CD4-positive, alpha-beta T cell treated with Interleukin-15 for 4 hours (primary cell): ENCODE measurements at places on chromosomes 2 and 18.

- DNase-seq: no peak
Observed at GRCh38 chr2:213002383-213002782, 149.0 kb downstream of the IKZF2 start.

- no peak for DNase-seq
Observed at GRCh38 chr2:74602586-74603281, 45.4 kb downstream of the M1AP start.

DNA sequence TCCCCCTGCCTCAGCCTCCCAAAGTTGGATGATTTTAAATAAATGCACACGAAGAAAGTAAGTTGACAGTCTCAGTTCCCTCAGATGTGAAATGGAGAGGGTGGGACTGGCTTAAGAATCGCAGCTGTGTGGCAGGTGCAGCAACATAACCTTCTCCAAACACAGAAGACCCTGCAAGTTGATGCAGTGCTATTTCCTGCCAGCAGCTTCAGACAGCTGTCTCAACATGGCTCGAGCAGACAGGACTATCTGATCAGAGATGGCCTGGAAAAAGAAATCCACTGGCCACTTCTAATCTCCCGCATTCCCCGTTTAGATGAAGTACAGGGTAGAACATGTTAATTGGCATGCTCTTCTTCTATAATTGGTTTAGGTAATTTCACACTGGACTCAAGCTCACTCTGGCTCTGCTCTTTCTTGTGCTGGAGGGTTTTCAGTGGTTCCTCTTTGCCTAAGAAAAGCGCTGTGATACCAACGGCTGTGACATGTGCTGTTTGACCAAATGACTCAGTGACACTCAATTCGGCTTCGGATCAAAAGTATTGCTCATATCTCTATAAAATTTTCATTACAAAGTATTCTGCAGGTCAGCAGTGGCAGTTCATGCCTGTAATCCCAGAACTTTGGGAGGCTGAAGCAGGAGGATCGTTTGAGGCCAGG is 40.2 kb downstream of the MYOM1 start:
- no peak for DNase-seq

DNA sequence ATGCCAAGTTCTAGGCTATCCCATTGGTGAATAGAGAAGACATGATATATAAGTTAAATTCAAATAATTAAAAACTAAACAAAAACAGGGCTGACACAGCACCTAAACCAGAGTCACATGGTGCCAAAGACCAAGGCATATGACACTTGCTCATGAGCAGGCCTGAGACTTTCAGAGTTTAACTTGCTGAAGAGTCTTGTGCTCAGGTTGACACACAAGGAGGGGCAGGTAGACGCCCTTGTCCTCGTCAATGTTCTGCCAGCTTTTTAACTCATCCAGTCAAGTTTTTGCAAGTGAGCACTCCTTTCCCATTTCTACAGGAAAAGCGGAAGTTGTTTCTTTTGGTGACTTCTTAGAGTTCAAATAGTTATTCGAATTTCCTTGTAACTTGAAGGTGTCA is 289.7 kb downstream of the CYRIA start:
- no peak for DNase-seq

- no peak for DNase-seq
Observed at GRCh38 chr2:97267411-97268074, 154.6 kb downstream of the ANKRD36 start.

GRCh38 chr2:176088048-176088936 is 4.2 kb upstream of the HOXD13 start:
- DNase-seq: peak; percentile 14

- no peak for DNase-seq
Observed at GRCh38 chr2:229408356-229408755, 137.3 kb upstream of the PID1 start.

- no peak for DNase-seq
Observed at GRCh38 chr2:132736059-132736458, 66.1 kb upstream of the LYPD1 start.

GRCh38 chr18:24658302-24658701 is 197.9 kb downstream of the HRH4 start:
- DNase-seq: no peak

DNA sequence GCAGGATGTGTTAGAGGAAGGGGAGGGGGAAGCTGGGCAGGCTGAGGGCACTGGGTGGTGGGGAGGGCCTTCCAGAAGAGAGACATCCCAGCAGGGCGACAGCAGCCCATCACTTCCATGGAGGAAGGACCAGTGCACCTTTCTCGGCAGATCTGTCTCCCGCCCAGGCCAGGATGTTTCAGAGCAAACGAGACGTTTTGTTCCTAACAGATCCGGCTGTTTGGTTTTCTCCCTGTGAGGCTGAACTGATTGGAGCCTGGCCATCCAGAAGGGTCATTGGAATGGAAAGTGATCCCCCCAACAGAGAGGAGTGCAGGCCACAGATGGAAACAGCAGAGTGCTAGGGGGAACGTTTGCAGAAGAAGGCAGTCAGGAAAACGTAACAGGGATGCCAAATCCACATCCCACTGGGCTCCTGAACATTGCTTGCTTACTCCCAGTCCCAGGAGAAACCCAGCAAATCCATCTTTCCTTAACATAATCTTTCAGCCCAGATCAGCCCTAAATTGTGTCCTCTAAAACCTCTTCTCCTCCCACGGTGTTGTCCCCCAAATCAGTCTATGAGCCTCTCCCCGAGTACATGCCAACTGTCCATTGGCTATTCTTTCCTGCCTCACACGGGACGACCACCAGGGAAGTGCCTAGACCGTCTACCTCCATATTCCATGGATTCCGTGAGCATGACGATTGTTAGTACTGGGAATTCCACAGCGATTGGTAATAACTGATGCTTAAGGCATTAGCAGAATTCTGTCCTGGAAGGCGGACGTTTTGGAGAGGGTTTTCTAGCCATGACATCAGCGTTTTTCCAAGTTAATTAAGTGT is 126.8 kb downstream of the SEPTIN10 start:
- DNase-seq: no peak

DNA sequence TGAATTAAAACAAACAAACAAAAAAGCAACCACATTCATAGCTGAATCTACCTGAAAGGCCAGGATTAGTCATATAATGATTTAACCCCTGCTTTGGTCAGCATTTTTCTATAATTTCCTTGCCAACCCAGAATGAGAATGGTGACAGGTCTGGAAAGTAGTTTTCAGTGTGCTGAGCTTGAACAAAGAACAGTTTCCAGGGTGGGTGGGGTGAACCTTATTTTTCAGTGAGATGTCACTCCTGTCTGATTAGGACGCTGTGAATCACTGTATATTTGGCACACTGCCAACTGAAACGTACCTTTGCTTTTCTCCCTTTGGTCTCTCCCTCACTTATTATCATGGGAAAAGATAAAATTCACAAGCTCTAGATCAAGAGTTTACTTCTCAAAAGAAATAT is 35.0 kb upstream of the DSC1 start:
- no peak for DNase-seq

- DNase-seq: no peak
Observed at GRCh38 chr2:207830778-207831438, 61.2 kb upstream of the FZD5 start.

- no peak for DNase-seq
Observed at GRCh38 chr2:147352264-147353071, 492.4 kb upstream of the ACVR2A start.

DNA sequence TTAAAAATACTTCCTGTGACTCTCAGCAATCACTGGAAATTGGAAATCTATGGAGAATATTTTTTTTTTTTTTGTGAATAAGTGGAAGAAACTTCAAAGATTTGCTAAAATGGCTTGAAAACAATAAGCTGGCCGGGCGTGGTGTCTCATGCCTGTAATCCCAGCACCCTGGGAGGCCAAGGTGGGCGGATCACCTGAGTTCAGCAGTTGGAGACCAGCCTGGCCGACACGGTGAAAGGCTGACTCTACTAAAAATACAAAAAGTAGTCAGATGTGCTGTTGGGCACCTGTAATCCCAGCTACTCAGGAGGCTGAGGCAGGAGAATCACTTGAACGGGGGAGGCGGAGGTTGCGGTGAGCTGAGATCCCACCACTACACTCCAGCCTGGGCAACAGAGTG is 155.5 kb upstream of the CAVIN2 start:
- DNase-seq: no peak

DNA sequence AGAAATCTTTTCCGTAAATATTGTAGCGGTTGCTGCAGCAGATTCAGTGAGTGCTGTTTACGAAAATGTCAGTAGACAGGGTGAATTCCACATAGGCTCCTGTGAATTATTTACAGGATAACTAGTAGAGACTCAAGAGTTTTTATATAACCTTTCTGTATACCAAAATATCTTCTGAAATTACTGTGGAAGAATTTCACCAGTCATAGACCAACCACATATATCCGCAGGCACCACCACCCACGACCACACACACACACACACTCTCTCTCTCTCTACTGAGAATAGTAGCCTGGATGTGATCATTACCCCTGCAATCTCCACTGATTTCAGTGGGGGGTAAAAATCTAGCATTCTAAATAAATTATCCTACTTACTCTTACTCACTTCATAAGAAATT is 341.8 kb downstream of the RBM43 start:
- no peak for DNase-seq

DNA sequence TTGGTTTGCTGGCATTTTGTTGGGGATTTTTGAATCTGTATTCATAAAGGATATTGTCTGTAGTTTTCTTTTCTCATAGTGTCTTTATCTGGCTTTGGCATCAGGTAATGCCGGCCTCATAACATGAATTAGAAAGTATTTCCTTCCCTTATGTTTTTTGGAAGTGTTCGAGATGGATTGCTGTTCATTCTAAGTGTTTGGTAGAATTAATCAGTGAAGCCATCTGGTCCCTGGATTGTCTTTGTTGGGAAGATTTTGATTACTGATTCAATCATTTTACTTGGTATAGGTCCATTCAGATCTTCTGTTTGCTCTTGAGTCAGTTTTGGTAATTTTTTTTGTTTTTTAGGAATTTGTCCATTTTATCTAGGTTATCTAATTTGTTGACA is 22.3 kb downstream of the KIAA1328 start:
- no peak for DNase-seq

DNA sequence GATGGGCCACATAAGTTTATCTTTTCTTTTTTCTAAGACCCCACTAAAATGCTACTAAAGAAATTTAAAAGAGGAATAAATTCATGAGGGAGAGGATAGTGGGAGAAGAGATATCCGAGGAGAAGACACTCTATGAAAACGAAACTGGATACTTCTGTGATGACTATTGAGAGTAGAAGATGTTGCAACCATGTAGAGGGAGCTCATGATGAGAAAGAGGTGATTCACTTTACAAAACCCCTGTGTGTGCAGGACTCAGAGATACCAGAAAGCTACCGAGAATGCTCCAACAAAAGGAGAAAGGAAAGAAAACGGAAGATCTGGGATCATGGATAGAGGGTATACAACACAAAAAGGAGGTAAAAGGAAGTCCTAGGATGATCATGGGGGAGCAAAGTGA is 34.9 kb downstream of the SLC38A11 start:
- DNase-seq: no peak

GRCh38 chr2:195626507-195626906 is 30.5 kb upstream of the SLC39A10 start:
- no peak for DNase-seq

DNA sequence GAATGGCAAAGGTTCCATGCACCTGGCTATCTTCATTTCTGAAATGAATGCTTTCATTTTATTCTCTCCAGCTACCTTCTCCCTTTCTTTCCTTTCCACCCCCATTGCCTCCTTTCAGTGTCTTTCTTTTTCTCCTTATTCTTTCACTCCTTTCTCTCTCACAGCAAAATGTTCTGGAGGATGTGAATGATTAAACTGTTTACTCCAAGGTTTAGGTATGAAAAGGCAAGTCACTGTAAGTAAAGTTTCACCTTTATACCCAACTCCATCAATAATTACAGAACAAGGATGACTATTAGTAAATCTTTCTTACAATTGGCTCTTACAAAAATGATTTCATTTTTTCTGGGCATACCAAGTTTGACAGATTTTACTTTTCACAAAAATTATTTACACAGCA is 4.3 kb downstream of the PAX8 start:
- DNase-seq: no peak
